SK-N-DZ (cell line): ENCODE measurements at places on chromosomes 1 and 21.

DNA sequence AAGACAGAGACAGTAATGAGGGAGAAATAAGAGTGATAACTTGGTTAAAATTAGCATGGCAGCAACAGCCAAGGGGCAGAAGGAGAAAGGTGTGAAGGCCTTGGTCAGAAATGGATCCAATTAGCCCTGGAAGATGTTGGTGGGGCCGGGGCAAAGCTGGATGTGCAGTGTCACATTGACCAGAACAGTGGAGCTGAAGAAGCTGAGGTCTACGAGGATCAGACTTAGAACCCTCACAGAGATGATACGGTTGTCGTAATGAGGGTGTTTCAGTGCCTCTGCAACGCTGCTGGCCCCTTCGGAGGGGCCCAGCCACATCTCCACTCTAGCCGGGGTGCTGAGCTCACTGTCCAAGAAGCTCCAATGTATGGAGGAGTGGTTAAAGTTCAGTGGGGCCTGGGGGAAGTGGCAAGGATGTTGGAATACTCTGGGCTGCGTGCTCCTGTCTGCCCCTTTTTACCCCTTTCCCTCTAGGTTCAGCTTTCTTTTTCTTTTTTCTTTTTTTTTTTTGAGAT, 14.2 kb downstream of the SH2D2A start:
- no peak for DNase-seq

DNA sequence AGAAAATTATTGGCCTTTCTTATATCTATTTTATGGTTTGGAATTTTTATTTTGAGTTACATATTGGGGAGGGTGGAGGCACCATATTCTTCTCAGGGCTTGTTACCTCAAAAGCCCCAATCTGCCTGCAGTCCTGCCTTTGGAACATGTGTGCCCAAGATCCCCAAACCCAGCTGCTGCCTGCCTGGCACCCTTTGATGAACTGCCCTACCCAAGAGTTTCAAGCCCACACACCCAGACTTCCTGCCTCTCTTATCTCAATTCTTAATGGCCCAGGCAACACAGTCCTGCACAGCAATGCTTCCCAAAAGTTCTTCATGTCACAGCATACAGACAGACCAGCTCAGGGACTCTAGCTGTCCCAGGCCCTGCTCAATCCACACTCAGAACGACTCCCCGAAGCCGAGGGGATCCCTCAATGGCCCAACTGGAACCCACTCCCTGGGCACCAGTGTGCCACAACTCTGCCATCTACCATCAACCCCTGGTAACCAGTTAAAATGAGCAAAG, 19.2 kb downstream of the OLFML2B start:
- DNase-seq = no peak

- no peak for DNase-seq
Observed at GRCh38 chr21:43936247-43936967, 71.4 kb downstream of the AGPAT3 start.

GRCh38 chr1:58597996-58598395, 20.9 kb upstream of the TACSTD2 start:
- DNase-seq = no peak

GRCh38 chr1:55288245-55288644, 73.1 kb upstream of the USP24 start:
- DNase-seq = no peak

DNA sequence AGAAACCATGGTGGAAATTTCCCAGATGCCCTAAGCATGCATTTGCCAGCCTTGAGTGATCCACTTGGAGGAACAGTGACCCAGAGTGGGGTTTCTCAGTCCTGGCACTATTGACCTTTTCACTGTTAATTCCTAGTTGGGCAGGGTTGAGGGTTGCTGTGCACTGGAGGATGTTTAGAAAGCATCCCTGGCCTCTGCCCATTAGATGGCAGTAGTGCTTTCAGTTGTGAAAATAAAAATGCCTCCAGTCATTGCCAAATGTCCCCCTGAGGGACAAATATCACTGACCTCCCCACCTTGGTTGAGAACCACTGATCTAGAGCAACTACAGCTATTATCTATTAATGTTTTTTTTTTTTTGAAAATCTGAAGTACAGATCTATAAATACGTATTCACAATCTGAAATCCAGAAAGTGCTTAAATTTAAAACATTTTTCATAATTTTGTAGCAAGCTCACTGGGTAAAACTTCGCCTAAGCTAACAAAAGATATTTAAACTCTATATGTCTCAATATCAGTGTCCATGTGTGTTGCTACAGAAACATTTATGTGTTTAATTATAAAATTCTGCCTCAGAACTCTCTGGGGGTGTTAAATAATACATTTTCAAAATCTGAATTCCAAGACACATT, 27.3 kb downstream of the F3 start:
- peak; percentile 20 for DNase-seq

DNA sequence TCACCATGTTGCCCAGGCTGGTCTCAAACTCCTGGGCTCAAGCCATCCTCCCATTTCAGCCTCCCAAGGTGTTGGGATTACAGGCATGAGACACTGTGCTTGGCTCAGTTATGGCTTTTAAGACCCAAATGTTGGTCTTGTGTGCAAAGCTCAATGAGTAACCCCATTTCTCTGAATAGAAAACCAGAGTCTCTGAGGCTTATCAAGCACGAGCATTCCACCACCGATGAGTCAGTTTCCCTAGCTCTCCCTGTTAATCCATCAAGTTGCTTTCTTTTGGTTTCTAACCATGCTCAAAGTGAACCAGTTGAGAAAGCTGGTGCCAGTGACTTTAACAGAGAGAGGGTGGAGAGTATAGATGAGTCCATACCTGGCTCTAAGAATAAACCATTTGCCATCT, 350.9 kb upstream of the ADGRL2 start:
- DNase-seq = no peak

DNA sequence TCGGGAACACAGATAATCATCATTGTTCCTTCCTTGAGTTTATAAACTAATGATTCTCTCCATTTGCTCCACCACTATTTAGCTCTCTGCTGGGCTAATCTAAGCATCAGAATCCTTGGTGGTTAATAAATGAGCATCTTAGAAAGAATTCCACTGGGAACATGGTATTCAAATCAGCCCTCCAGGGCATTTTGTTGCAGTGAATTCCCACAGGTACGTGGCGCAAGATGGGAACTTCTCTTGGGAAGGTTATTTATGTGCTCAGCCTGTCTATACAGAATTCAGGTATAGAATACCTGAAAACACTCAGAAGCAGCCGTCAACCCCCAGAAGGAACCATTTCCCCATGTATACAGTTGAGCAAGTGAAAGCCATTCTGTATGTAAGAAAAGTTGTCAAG, 131.5 kb downstream of the NTNG1 start:
- DNase-seq = no peak

GRCh38 chr1:151461694-151462093, 2.4 kb upstream of the POGZ start:
- no peak for DNase-seq

DNA sequence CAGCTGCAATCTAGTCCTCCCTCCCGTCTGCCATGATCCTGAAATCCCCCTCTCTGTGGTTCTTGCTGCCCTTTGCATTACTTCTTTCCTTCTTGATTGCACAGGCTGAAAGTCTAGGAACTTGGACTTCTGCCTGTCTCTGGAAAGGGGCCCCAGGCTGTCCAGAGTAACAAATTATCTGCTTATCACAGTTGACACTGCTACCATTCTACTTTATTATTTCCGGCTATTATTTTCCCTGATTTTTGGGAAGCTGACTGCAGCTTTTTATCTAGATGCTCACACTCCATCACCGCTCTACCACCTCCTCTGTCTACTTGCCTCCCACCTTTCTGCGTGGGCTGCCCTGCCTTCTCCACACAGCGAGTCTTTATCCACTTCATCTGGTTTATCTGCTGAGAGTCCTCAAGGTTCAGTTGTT, 202.1 kb upstream of the PLXNA2 start:
- DNase-seq = no peak

DNA sequence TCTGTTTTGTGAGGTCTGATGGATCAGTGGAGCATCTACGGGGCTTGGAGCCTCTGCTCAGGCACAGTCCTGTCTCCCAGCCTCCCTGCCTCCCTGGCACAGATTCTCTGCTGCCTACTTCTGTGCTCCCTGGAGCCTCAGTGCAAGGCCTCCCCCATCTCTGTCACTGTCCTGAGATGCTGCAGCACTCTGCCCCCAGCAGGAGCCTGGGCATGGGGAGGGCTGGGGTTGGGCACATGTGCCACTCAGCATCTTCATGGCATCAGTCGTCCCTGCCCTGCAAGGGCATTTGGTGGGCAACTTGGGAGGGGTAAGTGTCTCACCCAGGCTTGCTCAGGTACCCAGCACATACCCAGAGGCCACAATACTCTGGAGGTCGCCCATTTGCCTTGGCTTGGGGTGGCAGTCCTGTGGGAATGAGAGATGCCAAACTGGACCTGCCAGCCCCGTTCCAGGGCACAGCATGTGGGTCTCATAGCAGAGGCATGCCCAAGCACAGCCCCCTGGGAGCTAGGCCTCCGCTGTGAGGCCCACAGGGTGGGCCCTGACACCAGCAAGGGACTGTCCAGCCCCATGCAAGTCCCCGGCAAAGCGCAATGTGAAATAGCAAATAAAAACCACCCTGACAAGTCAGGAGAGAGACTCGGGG, 28.7 kb downstream of the PADI3 start:
- no peak for DNase-seq

DNA sequence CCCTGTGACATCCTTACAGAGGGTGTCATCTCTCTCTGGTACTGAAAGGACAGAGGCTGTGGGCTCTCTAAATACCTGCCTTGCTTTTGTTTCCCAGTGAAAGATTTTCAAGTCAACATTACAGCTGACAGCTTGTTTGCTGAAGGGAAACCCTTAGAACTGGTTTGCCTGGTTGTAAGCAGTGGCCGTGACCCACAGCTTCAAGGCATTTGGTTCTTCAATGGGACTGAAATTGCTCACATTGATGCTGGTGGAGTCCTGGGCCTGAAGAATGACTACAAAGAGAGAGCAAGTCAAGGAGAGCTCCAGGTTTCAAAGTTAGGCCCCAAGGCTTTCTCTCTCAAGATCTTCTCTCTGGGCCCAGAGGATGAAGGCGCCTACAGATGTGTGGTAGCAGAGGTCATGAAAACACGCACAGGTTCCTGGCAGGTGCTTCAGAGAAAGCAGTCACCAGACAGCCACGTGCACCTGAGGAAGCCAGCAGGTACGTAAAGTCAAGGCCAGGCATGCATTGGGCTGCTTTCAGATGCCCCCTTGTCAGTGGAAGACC, 11.8 kb downstream of the CD101 start:
- DNase-seq = no peak

- no peak for DNase-seq
Observed at GRCh38 chr1:59779949-59780348, 34.8 kb upstream of the HOOK1 start.

DNA sequence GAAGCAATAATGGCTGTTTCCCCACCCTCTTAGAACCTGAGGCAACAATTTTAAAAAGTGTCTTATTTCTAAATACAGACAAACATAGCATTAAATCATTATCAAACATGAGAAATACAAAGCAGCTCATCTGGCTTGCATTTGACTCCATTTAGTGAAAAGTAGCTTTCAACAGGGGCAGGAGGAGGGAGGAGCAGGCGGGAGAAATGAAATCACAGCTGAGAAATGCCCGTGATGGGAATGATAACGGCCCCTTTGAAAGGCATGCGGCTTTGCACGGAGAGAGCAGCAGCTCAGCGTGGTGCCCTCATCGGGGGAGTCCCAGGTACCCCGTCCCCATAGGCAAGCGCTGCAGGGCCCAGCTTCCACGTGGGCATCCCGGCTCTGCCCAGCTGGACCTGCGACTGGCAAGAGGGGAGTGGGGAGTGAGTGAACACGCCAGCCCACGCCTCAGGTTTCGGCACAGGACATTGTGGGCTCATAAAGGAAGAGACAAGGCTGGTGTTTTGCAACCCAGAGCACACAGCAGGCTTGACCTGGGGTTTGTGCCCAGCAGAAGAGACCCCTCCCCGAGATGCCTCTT, 134.6 kb downstream of the NPHP4 start:
- DNase-seq = peak; percentile 20

DNA sequence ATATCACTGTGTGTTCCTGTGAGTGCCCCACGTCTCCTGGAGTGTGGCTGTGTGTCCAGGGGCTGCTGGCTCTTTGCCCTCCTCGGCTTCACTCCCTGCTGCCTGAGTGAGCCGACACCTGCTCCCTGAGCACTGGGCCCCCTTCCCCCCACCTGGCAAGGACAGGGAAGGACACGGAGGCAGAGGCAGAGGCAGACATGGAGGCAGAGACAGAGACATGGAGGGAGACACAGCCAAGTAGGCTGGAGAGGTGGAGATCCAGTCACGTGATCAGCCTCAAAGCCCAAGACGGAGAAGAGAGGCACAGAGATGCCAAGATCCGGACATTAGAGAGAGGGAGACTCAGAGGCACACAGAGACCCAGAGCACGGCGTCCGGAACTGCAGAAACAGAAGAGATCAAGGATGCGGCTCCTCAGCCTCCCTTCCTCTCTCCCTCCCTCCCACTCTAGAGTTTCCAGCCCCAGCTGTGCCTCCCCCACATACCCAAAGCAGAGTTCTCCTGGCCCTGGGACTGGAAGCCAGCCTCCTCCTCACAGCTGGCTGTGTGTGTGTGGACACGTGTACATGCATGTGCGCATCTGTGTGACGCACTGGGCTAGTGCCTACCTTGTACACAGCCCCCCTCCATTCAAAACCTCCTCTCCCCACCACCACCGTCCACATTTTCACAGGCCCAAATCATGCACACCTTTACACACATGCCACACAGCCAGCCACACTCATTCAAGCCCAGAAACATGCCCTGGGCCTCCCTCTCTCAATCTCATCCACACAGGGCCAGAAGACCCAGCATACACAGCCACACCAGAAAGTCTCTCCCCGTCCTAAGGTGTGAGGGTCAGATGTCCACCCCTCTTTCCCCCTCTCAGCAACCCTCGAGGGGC, 39.1 kb upstream of the WASF2 start:
- DNase-seq = no peak

DNA sequence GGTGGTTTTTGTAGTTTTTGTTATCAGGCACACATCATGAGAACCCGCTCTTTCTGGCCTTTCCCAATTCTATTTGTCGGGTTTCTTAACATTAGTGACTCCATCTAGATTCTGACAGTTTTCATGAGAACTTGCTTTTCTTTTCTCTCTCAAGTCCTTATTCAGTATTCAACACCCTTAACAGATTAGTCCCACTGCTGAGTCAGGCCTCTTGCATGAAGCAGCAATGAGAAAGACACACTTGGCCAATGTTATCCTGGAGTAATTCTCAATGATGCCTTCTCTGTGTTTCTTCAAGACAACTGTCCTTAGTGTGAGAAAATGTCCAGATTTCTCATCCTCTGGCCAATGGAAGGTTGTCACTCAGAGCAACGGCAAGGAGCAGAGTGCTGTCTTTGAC, 11.3 kb downstream of the FMO2 start:
- no peak for DNase-seq

DNA sequence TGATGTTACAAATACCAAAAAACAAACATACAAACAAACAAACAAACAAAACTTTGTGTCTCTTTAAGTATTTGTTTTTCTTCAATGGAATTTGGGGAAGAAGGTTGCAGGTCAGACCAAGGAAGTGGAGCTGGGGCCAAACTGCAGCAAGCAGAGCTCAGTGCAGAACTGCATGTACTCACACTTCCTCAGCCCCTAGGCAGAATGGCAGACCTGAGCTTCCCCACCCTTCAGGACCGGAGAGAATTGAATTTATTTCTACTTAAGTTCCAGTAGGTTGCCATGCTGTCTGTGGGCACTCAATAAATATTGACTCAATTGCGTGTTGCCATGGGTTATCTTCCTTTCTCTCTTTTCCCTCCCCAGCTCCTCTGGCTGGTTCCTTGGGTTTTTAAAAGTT, 173.6 kb downstream of the PTGER3 start:
- DNase-seq = no peak

GRCh38 chr1:20028125-20028524, 41.9 kb upstream of the PLA2G5 start:
- no peak for DNase-seq
